Smooth muscle cell of bladder (primary cell): ENCODE measurements at places on chromosomes 1 and 21. TPM values are rescaled to one million over a fixed set of nuclear protein-coding genes. Genes with fewer than 3 reads are reported as not detected.

DENND2C gene
- 1.4 and 1.8 TPM in 2 replicates for total RNA-seq

MTARC2 gene
- total RNA-seq, result 4.6 and 6.7 TPM in 2 replicates

FCGR3B gene
- total RNA-seq, result not detected in 2 replicates

SLC41A1 gene
- 12.2 and 14.2 TPM in 2 replicates for total RNA-seq

CFHR2 gene
- not detected in 2 replicates for total RNA-seq

C8A gene
- not detected in 2 replicates for total RNA-seq

C1orf185 gene
- total RNA-seq, result not detected in 2 replicates

TMEM51 gene
- 6.8 and 8.8 TPM in 2 replicates for total RNA-seq

FAM72C gene
- 0.18 and 0.28 TPM in 2 replicates for total RNA-seq

RAB7B gene
- total RNA-seq, result 6.4 and 7.0 TPM in 2 replicates

MMEL1 gene
- total RNA-seq, result under 0.01 TPM in 1 of 2 replicates, not detected in the other

FAM131C gene
- total RNA-seq, result under 0.01 and 0.09 TPM in 2 replicates

TSEN15 gene
- 23.4 and 32.3 TPM in 2 replicates for total RNA-seq
